ENCODE measurements at places on chromosomes 5 and 9.

DNA sequence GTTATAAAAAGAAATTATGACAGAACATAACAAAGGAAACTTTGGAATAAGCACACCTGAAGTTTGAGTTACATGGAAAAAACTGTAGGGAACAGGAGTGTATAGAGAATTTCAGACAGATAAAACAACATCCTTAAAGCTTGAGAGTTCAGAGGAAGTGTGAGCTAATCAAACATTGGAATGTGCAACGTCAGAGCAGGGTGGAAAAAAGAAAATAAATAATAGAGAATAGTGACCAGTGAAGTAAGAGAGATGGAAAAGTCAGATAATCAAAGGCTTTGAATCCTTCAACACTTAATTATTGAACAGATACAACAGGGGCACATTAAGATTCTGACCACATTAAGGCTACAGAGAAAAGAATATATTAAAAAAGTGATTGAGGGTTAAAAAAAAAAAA, 128.5 kb upstream of the CDH10 start:
- DNase-seq: peak; percentile 61

DNA sequence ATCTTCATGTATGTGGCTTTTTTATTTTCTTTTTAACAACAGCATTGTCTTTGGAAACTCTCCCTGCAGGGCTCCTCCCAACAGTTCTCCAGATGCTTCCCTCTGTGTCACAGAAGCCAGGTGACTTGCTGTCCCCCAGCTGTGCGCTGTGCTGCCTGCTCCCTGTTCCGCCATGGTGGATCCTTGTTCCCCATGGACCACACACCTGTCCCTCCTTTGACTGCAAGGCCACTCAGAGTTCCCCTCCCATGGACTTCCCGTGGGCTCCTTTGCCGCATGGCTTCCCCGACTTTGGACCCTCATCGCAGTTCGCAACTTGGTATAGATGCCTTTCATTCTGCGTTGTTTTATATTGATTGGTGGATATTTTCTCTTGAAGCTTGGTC, 18.6 kb downstream of the ANKRD33B start:
- no peak for DNase-seq

- no peak for DNase-seq
Observed at GRCh38 chr5:157893611-157894010, 34.7 kb upstream of the CLINT1 start.

DNA sequence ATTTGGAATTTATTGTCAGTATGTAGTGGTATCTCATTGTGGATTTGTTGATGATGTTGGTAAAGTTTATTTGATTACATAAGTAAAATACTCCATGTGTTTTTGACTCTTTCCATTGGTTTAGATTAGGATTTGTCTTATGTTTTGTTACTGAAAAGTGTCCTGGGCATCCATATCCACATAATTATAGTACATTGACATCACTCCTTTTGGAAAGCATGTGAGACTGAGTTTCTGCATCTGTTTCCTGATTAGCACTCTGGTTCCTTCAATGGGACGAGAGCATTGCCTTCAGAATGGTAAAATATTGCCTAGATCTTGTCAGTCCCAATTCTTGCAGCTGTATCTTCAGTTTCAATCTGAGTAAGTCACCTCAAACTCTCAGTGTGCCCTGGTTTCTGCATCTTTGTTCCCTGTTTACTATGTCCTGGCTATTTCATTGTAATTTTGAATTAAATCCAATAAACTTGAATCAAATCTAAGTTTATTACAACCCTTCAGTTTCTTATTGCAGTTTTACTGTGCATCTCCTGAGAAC, 128.1 kb downstream of the FBXO38 start:
- no peak for DNase-seq

GRCh38 chr9:133509179-133510083, 15.3 kb downstream of the MYMK start:
- DNase-seq: peak; percentile 83

DNA sequence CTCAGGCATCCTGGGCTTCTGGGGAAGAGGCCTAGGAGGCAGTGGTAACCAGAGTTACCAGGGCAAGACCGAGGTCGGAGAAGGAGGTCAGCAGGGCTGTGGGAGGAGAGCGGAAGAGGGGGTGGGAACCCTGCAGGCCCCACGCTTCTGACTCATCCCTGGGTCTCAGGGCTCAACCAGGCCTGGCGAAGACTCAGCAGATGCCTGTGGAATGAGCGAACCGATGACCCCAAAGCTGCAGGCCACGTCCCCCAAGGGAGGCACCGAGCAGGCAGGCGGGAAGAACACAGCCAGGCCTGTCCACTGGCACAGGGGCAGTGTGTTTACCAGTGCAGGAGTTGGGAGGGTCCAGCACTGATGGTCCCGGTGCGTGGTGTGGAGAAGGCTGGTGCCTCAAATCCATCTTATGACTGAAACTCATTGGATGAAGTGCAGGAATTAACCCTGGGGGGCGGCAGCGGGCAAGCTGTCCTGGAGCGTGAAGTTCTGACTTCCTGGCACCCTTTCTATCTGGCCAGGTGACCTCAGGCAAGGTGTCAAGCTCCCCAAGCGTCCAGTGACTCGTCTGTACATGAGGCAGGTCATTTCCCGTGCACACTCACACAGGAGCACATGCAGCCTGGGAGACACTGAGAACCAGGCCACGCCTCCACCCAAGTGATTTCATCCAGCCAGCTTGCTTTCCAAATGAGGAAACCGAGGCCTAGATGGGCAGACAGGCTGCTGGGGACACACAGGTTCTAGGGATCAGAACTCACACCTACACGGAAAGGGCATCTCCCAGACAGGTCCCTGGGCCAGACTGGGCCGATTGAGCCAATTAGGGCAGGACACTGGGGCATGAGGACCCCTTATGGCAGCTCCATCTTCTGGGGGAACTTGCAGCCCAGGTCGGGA, 69.1 kb downstream of the ADAMTS2 start:
- peak; percentile 97 for DNase-seq
